Thoracic aorta (tissue), 2 donors: ENCODE measurements at places on chromosomes 6 and 20.

DNA sequence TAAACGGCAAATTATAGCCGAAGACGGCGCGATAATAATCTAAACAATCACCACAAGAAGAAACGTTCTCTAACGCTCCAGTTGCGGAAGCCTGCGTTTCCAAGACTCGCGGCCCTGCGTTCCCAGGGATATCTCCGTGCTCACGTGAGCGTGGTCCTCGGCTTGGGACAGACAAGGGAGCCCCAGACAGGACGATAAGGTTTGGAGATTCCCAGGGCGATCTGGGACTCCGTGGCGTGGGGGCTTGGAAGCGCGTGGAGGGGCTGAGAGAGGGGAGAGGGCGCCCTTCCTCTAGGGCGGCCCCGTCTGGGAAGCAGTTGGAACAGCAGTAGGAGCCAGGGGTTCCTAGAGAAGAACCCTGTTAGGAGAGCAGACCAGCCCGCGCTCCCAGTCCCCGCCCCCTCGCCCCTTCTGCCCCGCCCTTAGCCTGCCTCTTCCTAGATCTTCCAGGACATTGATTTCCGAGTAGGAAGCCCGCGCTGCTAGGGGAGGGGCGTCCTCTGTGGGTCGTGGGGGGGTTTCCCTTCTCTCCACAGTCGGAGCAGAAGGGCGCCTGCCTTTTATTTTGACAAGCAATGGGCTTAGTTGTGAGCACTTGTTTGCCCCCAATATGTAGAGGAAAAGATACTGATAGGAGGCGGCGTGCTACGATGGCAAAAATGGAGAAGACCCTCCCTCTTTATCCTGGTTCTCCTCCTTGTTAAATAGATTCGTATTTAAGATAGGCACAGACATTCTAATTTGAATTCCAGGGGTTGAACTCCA is 10.6 kb downstream of the NRN1 start:
- DNase-seq = no peak

DNA sequence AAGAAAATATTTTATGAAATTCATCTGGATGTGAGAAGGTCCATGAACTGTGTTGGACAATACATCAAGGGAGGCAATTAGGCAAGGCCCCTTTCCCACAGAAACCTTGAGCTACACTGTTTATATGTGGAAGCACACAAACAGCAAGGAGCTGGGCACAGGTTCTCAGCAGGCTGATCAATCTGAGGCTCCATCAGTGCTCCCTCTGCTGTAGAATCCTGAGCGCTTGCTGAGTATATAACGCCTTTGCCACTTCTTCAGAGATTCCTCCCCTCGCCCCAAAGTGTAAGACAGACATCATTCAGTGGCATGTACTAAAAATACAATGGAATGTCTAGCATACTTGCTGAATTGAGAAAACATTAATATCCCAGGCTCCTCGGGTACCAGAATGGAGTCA is 146.9 kb downstream of the PRKN start:
- DNase-seq = no peak

GRCh38 chr20:41861772-41862422 is 243.7 kb upstream of the CHD6 start:
- DNase-seq = no peak

- DNase-seq = no peak
These were observed 76.0 kb downstream of the CD83 start for GRCh38 chr6:14193524-14193923.

- no peak for DNase-seq
These were observed 438 bp upstream of the TMC2 start for GRCh38 chr20:2535711-2536559.
